ENCODE measurements at places on chromosomes 1 and 21.

GRCh38 chr1:44113095-44113609 is 5.5 kb upstream of the KLF17 start:
- DNase-seq: no peak

DNA sequence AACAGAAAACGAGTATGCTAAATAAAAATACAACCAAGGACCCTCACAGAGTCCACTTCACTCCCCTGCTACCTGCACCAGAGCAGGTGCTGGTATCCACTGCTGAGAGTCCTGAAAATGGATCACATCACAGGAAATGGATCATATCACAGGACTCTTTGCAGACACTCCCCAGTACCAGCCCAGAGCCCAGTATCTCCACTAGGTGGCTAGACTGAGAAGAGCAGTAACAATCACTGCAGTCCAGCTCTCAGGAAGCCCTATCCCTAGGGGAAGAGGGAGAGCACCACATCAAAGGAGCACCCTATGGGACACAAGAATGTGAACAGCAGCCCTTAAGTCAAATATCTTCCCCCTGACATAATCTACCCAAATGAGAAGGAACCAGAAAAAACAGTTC is 28.0 kb downstream of the AGBL4 start:
- no peak for DNase-seq

DNA sequence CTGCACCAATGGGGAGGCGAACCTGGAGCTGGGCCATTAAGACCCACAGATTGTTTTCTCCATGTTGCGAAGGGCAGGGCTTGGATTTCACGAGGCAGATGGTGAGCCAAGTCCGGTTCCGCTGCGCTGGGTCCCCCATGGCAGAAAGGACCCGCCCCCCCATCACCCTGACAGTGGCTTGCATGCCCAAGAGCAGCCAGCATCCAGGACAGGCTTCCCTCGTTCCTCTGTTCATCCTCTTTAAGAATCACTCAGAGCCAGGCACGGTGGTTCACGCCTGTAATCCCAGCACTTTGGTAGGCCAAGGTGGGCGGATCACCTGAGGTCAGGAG is 15.8 kb upstream of the NPHP4 start:
- DNase-seq: no peak

GRCh38 chr21:45954261-45954660 is 27.3 kb upstream of the COL6A1 start:
- DNase-seq: no peak

GRCh38 chr1:9270290-9270883 is 22.3 kb upstream of the SPSB1 start:
- DNase-seq: no peak

All from stimulated activated CD4-positive, alpha-beta T cell treated with anti-CD3 and anti-CD28 coated beads, Interleukin-1b, Interleukin-23, amount 100 ng/mL, for 48 hours (primary cell).